ENCODE measurements at places on chromosomes 12 and 14.
A peak's percentile ranks its signal among the peaks of the same experiment; 100 is the strongest.

GRCh38 chr12:64669270-64669842, 59.1 kb downstream of the RASSF3 start:
- DNase-seq = no peak

GRCh38 chr12:59839514-59839913, 243.7 kb downstream of the SLC16A7 start:
- DNase-seq = no peak

- no peak for DNase-seq
These were observed 36.6 kb downstream of the STAB2 start for GRCh38 chr12:103623716-103624115.

GRCh38 chr12:105090361-105090760, 6.1 kb upstream of the ALDH1L2 start:
- DNase-seq = no peak

DNA sequence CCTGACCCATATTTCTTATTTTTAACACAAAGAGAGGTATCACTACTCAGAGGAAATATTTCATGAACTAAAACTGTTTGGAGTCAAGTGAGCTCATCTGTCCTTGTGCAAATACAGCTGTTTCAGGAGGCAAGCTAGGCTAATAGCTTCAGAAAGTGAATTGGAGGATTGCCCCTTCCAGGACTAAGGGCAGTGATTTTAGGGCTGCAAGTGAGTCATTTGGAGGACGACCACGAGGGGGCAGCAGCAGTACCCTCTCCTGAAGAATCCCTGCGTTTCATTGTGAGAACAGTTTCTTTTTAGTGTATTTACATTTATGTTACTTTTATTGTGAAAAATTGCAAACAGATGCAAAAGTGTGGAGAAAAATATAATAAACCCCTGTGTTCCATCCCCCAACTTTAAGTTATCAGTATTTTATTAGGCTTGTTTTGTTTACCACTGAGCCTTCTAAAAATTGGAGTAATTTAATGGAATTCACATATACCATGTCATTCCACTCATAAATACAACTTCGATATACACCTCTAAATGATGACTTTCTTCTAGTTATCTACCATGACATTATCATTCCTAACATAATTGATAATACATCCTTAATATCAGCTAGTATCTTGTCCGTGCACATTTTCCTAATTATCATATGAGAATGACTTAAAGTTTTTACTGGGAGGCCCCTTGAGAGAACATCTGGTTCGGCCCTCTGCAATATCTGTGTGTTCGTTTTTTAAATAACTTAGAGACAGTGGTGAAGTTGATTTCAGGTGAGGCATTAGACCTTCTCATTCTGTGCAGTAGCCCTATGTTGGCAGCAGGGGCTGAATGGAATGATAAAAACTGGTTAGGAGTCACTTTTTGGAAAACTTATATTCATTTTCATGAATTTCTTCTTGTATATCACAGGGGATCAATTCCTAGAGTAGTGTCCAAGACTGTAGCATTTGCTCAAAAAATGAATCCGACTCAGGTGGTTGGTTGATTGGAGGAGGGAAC, 13.7 kb downstream of the FOXJ2 start:
- peak; percentile 12 for DNase-seq

GRCh38 chr12:69689638-69690037, 9.5 kb downstream of the BEST3 start:
- DNase-seq = no peak

DNA sequence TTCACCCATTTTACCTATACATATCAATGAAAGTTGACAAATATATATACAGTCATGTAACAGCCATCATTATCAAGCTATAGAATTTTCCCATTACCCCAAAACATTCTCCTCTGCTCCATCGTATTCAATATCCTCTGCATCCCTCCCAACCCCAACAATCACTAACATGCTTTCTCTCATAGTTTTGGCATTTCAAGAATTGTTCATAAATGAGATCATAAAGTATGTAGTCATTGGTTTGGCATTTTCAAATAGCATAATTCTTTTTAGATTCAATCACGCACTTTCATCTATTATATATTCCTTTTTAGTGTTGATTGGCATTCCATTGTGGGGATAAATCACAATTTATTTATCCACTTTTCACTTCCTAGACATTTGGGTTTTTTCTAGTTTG, 866.0 kb upstream of the TMEM132C start:
- DNase-seq = no peak

All from NCI-H2081 treated with DMSO at 0.1 percent for 48 hours (cell line).